ENCODE measurements at places on chromosomes 7 and 10.

DNA sequence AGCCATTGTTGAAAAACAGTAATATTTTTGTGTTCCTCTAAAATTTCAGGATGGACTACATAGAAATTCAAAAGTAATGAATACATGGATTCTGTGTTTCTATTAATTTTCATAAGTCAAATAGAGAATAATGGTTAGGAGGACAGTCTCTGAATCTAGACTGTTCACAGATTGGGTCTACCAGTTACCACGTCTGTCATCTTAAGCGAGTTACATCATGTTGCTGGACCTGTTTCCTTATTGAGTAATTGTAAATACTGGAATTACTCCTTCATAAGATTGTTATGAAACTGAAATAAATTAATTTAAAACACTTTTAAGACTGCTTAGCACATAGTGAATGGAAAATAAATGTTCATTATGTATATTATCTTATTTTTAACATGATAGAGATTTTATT lies 172.3 kb downstream of the KCND2 start:
- DNase-seq: no peak

DNA sequence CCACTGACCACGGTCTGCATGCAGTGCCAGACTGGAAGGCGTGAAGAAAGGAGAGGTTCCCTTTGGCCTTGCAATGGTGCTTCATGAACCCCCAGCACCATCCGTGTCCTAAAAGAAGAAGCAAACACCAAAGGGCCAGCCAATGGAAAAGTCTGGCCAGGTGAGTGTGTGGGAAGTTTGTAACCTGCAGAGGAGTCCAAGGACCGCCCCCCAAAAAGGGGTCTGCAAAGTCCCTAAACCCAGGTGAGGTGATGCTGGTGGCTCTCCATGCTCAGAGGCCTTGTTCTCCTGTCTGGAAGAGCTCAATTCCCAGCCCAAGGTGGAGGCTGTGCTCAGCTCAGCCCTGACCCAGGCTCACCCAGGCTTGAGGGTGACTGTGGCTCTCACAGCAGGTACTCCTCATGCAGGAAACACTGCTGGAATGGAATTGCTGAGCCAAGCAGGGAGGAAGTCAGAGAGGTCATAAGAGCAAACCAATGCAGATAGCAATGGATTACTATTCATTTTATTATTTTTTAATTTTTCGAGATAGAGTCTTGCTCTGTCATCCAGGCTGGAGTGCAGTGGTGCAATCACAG lies 52.4 kb upstream of the NANOS1 start:
- no peak for DNase-seq

GRCh38 chr10:27188259-27188658 lies 33.1 kb downstream of the MASTL start:
- no peak for DNase-seq

DNA sequence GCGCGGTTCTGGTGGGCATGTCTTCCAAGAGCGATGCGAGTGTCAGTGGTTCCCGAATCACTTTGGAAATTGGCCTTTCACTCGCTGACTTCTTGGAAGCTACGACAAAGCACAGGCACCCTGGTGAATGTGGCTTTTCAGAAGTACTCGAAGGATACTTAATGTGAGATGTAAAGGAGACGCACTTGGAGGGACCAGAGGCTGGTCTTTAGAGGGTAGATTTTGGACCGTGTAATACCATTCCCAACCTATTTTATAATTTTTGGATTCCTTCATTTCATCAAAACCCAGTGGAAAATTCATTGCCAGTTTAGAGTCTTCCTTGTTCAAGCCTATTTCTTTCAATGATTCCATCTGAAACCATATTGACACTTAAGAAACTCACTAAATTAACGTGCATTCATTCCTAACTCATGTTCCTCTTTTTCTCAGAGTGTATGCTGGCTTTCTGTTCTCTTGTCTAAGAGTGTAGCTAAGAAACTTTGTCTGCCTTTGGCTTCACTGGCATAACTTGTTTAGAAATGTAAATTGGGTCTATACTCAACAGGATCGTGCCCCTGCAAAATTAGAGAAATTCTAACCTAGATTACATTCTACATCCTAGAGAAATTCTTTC lies 645 bp upstream of the COPG2 start:
- DNase-seq: no peak
